ENCODE measurements at places on chromosomes 1 and 21.

GRCh38 chr1:67955591-67955990 lies 94.8 kb downstream of the DIRAS3 start:
- no peak for DNase-seq

- no peak for DNase-seq
These were observed 306.4 kb downstream of the PBX1 start for GRCh38 chr1:164865385-164865784.

GRCh38 chr1:26996024-26996423 lies 2.5 kb downstream of the TRNP1 start:
- DNase-seq, result no peak

DNA sequence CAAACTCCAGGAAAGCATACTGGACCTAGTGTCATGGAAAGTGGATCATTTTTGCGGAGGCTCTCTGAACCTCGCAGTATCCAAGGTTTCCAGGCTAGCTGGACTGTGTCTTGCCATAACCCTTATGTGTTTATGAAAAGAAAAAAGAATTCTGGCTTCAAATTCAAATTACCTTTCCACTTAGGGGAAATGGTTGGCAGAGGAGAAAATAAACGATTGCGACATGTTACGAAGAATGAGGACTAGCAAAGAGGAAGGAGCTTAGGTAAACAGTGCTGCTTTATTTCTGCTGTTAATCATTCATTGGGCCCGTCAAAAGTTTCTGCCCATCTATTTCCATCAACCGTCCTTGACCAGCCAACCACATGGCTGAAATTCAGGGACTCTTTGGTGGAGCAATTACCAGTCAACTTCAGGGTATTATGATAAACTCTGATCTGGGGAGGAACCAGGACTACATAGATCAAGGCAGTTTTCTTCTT lies at the start of gene C4BPA:
Gene C4BPA (plus strand): TSS at position 342 of the 482 bp plus-strand sequence. CDS start 8,793 bp downstream, outside the sequence.
- peak; percentile 40 for DNase-seq

DNA sequence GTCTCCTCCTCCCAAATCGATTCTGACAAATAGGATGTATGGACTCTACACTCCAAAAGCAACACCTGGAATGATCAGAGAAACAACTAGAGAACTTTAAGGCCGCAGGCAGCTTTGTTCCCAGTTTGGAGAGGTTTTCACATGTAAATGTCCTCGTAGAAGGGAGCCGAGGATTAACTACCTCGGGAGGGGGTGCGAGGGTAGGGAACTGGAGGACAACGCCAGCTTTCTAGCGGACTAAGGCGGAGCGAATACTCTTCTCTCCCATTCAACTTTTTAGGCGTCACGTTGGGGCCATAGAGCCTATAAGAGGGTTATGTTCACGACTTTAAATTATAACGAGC lies 1.2 kb downstream of the SCAF4 start:
- DNase-seq, result peak; percentile 50

- no peak for DNase-seq
These were observed 6.2 kb downstream of the SMIM1 start for GRCh38 chr1:3778590-3779264.
